ENCODE measurements at places on chromosomes 4 and X.
A peak's percentile ranks its signal among the peaks of the same experiment; 100 is the strongest.

DNA sequence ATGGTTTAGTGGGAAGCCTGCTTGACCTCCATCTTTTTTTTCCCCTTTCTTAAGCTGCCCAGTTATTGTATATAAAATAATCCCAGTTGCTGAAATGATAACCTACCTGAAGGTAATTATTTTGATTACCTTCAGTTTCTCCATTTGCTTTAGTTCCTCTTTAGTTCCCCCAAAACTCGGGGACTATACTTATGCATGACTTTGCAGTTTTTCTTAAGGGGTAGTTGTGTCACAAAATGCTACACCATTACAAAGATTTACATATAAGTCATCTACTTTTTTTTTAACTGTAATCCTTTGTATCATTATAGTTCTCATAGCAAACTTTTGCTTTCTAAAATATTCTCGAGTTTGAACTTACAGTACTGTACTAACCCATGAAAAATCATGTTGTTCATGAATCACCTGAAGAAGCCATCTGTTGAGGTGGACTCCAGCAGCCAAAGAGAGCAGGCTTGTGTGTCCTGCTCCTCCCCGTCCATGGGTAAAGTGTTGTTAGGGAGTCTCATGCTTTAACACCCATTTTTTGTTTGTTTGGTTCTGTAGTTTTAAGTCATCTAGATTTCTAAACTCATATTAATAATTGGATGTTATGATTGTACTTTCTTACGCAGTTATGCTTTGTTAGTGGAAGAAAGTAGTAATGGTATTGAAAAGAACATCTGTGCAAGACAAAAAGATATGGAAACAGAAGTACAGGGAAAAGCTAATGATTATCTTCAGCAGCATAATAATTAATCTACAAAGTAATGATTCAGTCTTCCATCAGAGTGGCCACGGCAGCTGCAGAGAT lies 34.6 kb downstream of the HADH start:
- DNase-seq: no peak

GRCh38 chr4:85642356-85643100 lies 167.6 kb downstream of the ARHGAP24 start:
- DNase-seq: no peak

GRCh38 chrX:132909643-132910042 lies 48.8 kb downstream of the HS6ST2 start:
- DNase-seq: peak; percentile 67

DNA sequence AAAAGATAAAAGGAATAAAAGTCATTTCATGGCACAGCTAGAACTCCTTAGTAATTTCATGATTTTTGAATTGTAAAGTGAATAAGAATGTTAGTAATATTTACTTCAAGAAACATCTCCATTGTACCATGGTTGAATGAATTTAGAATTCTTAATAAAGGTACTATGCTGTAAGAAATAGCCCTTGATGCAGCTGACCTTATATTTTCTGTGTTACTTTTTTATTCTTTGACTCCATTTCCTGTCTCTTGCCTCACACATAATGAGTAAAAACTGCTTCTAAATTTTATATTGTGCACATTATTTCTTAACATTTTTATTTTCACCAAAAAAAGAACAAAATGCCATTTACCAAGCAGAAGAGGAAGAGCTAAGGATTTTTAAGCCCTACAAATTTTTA lies 81.9 kb upstream of the PDHA2 start:
- no peak for DNase-seq

- DNase-seq: no peak
Measured at GRCh38 chrX:21715825-21716224, 42.1 kb downstream of the SMPX start.

DNA sequence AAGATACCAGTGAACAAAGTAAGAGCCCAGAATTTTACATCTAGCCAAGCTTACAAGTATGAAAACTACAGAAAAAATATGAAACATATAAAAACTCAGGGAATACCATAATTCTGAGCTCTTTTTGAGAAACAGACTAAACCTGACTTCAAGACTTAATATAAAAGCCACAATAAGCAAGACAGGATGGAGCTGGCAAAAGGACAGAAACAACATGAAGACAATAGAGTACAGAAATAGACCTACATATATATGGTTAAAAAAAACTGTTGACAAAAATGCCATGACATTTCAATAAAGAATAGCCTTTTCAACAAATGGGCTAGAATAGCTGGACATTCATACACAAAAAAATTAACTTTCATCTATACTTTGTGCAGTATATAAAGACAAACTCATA lies 49.4 kb downstream of the UBA6 start:
- DNase-seq: no peak

DNA sequence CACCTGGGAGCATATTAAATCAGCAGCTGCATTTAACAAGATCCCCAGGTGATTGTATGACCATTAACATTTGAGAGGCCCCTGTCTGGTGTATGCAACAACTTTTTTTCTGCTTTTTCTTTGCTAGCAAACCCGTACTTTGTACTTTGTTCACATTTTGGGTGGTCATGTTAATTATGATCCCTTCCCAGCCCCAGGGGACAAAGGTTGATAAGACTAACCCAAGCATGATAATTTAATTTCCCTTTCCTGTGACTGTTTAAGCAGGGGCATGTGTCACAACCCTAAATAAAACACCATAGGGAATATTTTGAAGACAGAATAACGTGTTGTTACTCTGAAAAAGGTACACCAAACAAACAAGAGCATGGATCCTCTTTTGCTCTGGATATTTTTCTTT lies 332.0 kb downstream of the PCDH18 start:
- DNase-seq: no peak

DNA sequence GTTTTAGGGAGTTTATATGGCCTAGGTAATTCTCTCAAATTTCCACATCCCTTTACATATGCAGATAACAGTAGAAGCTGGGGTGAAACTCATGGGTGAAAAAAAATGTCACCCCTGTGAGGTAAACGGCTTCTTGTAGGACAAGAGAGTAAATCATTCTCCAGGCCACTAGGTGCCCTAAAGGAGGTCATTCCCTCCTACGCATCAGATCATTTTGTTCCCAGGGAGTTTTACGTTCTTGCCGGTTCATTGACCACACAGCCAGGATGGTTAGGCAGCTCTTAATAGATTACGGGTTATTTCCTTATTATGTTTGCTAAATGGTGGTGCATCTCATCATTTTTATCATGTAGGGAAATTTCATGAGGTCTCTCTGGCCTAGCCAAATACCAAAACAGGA lies 225.8 kb upstream of the NOCT start:
- DNase-seq: no peak

DNA sequence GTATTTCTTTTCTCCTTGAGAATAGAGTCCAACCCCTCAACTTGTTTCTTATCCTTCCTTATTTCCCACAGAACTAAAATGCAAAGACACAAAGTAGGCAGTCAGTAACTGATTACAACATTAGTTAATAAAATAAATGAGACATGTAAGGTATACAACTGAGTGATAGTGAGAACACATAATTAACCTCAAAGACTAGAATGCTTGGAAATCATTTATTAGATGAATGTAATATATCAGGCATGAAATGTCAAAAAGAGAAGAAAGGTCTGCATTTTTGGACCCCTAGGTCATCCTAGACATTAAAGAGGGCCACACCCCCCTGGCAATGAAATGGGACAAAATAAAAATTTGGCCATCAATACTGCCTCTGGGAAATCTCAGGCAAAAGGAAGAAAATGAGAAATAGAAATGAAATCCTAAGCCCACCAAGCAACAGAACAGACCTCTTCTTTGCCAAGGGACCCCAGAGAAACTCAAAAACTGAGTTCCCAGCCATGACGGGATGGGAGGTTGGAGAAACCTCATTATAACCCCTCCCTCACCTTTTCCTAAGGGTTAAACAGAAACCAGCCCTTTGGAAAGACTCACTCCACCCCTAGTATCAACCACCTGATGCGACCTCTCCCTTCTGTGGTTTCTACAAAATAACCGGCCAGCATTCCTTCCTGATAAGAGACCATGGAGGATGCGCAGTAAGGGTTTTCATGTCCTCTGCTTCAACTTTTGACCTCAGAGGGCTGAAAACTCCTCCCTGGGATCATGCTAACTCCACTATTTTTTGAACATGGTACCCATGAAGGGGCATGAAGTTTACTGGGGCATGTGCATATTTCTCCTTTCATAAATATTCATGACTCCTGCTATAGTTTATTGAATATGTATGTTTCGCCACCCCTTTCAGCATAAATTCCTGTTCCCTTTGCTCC lies 90.0 kb upstream of the EXOC1L start:
- no peak for DNase-seq

DNA sequence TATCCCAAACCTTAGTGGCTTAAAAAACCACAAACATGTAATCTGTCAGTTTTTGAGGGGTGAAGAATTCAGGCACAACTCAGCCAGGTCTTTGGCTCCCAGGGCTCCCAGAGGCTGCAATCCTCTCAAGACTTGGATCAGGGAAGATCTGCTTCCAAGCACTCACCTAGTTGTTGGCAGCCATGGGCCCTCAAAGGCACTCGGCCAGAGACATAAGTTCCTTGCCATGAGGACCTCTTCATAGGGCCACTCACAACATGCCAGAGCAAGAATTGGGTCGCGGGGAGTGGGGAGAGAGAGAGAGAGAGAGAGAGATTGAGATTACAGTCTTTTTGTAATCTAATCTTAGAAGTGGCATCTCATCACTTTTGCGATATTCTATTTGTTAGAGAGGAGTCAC lies 77.1 kb upstream of the TBC1D9 start:
- no peak for DNase-seq
